CD4-positive, alpha-beta T cell treated with Interferon alpha-2 for 1 hour (primary cell): ENCODE measurements at places on chromosomes 11 and 22.

DNA sequence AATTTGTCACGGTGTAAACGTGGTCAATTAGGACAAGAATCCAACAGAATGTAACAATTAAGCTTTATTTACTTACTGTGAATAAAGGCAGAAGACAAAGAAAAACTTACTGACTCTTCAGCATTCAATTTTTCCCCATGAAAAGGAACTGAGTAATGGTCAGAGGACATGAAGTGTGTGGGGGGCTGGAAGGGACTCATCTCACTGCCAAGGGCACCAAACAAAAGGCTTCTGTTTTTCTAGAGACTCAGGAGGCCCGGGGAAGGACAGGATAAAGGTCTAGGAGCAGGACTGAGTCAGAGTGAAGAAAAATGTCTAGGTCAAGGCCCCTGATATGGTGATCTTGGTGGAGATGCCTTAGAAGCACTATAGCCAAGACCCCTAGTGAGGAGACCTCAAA is 564.2 kb upstream of the ANO5 start:
- no peak for DNase-seq

- DNase-seq: peak; percentile 36
Observed at GRCh38 chr11:34840736-34841386, 75.3 kb downstream of the APIP start.

GRCh38 chr11:78310500-78310909 is 107.1 kb downstream of the GAB2 start:
- no peak for DNase-seq

GRCh38 chr11:96215110-96215782 is 127.7 kb downstream of the MAML2 start:
- peak; percentile 50 for DNase-seq

- no peak for DNase-seq
Observed at GRCh38 chr11:127073621-127074020, 73.1 kb upstream of the KIRREL3 start.

GRCh38 chr11:19602891-19603290 is 109.7 kb upstream of the NAV2 start:
- no peak for DNase-seq

DNA sequence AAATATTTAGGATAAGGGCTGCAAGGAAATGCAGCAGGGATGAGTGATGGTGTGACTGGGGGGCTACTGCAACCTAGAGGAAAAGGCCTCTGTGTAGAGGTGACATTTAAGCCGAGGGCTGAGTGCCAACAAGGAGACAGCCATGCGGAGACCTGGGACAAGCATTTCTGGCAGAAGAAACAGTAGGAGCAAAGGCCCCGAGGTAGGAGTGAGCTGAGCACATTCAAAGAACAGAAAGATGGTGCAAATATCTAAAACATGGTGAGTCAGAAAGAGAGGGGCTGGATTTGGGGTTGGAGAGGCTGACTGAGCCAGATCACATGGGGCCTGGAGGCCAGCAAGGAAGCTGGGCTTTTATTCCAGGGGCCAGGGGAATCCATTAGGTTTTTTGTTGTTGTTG is 55.1 kb upstream of the INCENP start:
- no peak for DNase-seq

GRCh38 chr22:47340851-47341436 is 578.5 kb downstream of the TBC1D22A start:
- no peak for DNase-seq

DNA sequence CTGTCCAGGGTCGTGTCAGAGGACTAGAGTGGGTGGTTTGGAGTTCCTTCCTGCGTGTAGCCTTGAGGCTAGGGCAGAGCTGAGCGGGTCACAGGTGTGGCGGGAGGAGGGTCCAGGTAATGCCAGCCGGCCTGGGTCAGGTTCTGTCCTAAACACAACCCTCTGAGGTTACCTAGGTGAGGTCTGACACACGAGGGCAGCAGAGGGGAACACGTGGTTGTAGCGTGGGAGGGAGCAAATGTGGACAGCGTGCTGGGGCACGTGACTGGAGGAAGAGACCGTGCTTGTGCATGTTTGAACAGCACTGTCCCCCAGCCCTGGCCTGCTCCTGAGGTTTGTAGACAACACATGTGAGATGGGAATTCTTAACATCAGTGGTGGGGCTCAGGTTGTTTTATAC is 13.1 kb downstream of the MOV10L1 start:
- DNase-seq: no peak

- no peak for DNase-seq
Observed at GRCh38 chr11:93324500-93324899, 6.0 kb upstream of the DEUP1 start.

- DNase-seq: no peak
Observed at GRCh38 chr11:88297421-88297820, 40.1 kb downstream of the CTSC start.

GRCh38 chr22:29517215-29517908 is 36.2 kb downstream of the THOC5 start:
- no peak for DNase-seq

GRCh38 chr22:45438336-45438735 is 24.8 kb downstream of the RIBC2 start:
- DNase-seq: no peak

GRCh38 chr11:92653454-92653853 is 316.0 kb upstream of the MTNR1B start:
- no peak for DNase-seq

GRCh38 chr11:12074529-12075195 is 35.7 kb upstream of the MICAL2 start:
- no peak for DNase-seq

- no peak for DNase-seq
Observed at GRCh38 chr11:117722082-117722481, 74.9 kb downstream of the DSCAML1 start.

DNA sequence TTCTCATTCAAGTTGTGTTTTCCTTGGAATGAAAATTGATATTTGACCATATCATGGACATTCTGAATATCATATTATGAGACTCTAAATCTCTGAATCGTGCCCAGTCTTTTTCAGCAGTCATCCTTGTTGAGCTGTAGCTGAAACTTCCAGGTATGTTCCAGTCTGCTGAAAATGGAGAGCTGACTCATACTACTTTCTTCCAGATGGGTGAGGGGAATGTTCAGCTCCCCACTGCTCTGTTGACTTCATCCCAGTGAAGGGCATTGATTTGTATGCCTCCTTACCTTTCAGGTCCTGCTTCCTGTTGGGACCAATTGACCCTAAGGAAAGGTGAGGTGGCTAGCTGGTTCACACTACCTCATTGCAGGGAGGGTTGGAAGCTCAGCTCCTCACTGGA is 3.5 kb downstream of the OR5P2 start:
- DNase-seq: no peak

DNA sequence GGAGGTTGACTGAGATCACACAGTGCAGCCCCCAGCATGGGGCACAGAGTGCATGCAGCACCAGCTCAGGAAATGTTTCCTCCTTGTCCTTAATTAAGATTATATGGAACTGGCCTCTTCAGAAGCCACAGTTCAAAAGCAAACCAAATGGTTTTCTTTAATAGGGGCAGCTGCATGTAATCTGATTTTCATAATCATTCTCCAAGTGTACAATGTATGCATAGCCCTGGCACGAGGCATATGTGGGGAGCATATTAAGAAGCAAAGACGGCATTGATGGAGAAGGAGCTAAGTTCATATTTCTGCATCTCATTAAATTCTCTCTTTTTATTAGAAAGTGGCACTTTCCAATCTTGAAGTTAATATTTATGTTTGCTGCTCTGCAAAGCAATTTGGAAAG is 9.9 kb upstream of the PARVB start:
- no peak for DNase-seq

GRCh38 chr11:126499131-126499752 is 143.8 kb downstream of the ST3GAL4 start:
- no peak for DNase-seq

DNA sequence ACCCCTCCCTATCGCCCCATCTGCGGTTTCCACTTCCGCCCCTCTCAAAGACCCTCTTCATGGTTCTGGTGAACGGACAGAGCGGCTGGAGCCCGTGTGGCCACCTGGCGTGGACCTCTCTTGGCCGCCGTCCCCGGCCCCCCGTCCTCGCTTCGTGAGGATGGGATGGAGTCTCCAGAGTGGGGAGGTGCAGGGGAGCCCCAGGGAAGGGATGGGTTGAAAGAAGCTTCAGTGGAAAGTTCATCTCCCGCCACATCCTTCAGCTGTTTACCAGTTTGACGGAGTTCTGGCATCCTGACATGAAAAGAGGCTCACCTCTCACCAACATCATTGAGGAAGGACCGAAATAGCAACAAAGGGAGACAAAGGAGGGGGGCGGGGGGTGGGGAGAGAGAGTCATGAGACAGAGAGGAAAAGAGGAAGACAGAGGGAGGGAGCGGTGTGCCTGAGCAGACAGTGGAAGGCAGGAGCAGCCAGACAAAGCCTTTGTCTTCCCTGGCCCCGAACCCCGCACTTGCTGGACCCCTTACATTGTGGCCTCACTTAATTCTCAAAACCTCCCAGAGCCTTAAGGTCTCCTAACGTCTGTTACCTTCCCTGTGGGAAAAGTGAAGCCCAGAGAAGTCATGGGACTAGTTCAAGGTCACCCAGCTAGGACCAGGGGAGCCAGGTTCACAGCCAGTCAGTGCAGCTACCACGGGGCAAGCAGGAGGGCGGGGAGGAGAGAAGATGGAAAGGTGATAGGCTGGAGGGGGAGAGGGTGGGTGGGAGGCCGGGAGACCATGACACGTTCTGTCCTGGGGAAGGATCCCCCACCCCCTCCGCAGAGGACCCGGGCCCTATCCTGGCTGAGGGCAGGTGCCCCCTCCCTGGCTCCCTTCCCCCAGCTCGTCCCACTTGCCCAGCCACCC is 54.9 kb downstream of the CD6 start:
- DNase-seq: peak; percentile 75

GRCh38 chr22:32950366-32950765 is 107.8 kb downstream of the SYN3 start:
- no peak for DNase-seq

GRCh38 chr22:37626556-37627075 is 12.9 kb upstream of the SH3BP1 start:
- DNase-seq: no peak

- DNase-seq: peak; percentile 1
Observed at GRCh38 chr22:37233751-37234631, 10.1 kb downstream of the RAC2 start.

GRCh38 chr11:112962579-112963367 is 1.6 kb downstream of the NCAM1 start:
- DNase-seq: no peak

GRCh38 chr11:47904048-47904447 is 55.9 kb upstream of the NUP160 start:
- no peak for DNase-seq

- DNase-seq: no peak
Observed at GRCh38 chr11:12675951-12676711, 1.9 kb downstream of the TEAD1 start.

GRCh38 chr11:113072237-113072858 is 111.1 kb downstream of the NCAM1 start:
- no peak for DNase-seq

DNA sequence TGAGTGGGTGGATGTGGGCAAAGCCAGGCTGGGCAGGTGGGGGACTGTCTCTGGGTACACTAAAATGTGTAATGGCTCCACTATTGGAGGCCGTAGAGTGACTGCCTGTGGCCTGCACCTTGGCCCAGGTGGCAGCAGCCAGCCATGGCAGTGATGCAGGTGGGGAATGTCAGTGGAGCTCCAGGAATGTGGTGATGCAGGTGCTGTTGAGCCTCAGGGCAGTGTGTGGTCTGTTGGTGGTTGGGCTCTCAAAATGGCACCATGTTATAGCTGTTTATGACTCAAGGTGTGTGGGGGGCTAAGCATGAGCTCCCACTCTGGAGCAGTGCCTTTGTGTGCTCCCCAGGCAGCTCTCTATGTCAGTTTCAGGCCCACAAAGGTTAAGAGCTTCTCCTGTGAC is 40.2 kb upstream of the CCDC90B start:
- no peak for DNase-seq

- DNase-seq: no peak
Observed at GRCh38 chr11:5071799-5072198, 2.4 kb downstream of the OR52E1 start.

DNA sequence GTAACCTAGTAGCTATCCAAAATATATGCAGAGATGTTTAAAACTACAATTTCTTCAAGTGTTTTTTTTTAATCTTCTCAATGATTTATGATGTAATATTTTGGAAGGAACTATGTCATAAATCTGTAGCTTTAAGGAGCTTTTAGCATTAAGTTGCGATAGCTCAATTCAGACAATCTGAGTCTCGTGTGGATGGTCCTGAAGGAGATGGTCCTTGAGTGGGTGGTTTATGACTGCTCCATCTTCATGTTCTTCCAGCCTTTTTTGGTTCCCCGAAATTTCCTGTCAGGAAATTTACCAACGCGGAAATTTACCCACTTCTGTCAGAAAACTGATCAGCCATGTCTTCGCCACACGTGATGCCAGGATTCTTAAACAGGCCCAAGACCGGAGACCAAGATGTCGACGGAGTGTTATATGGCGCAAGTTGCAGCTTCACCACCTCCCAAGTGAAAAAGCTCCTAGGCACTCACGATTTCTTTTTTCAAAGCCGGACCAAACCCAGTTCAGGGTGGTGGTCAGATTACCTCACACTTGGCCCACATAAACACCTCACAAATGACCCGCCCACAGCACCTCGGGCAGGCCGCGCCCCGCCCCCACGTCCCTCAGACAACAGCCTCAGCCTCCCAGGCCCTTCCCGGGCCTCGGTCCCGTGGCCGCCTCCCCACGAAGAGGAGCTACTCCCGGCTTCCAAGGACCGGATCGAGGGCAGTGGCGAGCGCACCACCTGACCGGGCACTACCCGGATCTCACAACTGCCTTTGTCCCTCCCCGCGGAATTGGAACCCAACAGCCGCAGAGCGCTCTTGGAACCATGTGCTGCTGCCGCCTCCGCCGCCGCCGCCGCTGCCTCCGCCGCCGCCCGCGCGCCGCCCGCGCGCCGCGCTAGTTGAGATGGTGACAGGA is at the start of gene MORC2:
TSS of gene MORC2 (minus strand) at position 760 of the 909 bp plus-strand sequence. CDS start 885 bp downstream, outside the sequence.
- DNase-seq: no peak

- no peak for DNase-seq
Observed at GRCh38 chr11:117315285-117316196, 515 bp downstream of the BACE1 start.

GRCh38 chr11:12964650-12965049 is 44.5 kb upstream of the RASSF10 start:
- DNase-seq: no peak

DNA sequence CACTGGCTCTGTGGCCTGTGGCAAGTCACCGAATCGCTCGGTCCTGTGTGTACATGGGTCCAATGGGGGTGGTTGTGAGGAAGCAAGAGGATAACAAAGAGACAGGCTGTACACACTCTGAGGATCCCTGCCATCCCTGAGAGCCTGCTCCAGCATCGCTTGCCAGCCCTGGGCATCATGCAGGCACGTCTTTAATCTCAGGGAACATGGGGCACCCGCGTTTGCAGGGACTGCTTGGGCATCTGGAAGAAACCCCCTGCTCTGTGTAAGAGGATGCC is 1.3 kb upstream of the C1QTNF5 start:
- DNase-seq: no peak

- no peak for DNase-seq
Observed at GRCh38 chr11:15617126-15617525, 502.4 kb downstream of the INSC start.

- DNase-seq: peak; percentile 51
Observed at GRCh38 chr11:128324051-128324481, 263.3 kb downstream of the ETS1 start.

- no peak for DNase-seq
Observed at GRCh38 chr11:17897495-17897894, 115.4 kb downstream of the SERGEF start.

- no peak for DNase-seq
Observed at GRCh38 chr11:120134106-120134930, 3.6 kb downstream of the TRIM29 start.

GRCh38 chr11:13972944-13973343 is 10.4 kb downstream of the SPON1 start:
- DNase-seq: no peak

- no peak for DNase-seq
Observed at GRCh38 chr22:40407831-40408717, 37.7 kb downstream of the SGSM3 start.

- DNase-seq: no peak
Observed at GRCh38 chr11:34936945-34937629, 20.7 kb downstream of the PDHX start.
